Activated CD8-positive, alpha-beta memory T cell treated with anti-CD3 and anti-CD28 coated beads, Interleukin-2, amount 10 ng/mL, durations not matched to agents 7 days and 5 days (primary cell): ENCODE measurements at places on chromosomes 5 and 9. TPM values are rescaled to one million over a fixed set of nuclear protein-coding genes. Genes with fewer than 3 reads are reported as not detected.

DNA sequence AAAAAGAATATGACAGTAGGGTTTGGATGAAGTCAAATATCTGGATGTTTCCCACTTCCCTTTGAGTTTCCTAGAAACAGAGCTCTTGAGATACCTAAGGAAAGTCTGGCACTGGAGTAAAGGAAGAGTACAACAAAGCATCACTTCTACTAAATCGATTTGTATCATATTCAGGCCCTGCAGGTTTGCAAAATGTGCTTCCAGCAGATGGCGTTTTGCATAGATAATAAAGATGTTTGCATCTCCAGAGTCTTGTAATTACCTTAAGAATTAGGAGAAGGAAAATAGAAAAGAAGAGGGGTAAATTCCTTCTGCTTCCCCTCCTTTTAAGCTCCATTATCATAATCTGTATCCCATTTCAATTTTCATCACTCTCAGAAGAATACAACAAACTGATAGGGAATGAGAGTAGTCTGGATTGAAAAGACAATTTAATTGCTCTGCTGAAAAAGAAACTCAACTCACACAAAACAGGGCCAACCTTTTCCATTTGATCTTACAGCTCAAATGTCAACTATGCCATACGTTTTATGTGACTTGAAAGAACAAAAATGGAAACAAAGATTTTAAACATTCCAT lies 380.4 kb downstream of the PTPRD start:
- H3K4me3 ChIP-seq, result no peak overlapping the region
- no peaks in the 10 kb centered on the region for H3K4me1 ChIP-seq
- no peaks in the 10 kb centered on the region for H3K36me3 ChIP-seq
- no peak for DNase-seq
- H3K27ac ChIP-seq, result no peak overlapping the region

DNA sequence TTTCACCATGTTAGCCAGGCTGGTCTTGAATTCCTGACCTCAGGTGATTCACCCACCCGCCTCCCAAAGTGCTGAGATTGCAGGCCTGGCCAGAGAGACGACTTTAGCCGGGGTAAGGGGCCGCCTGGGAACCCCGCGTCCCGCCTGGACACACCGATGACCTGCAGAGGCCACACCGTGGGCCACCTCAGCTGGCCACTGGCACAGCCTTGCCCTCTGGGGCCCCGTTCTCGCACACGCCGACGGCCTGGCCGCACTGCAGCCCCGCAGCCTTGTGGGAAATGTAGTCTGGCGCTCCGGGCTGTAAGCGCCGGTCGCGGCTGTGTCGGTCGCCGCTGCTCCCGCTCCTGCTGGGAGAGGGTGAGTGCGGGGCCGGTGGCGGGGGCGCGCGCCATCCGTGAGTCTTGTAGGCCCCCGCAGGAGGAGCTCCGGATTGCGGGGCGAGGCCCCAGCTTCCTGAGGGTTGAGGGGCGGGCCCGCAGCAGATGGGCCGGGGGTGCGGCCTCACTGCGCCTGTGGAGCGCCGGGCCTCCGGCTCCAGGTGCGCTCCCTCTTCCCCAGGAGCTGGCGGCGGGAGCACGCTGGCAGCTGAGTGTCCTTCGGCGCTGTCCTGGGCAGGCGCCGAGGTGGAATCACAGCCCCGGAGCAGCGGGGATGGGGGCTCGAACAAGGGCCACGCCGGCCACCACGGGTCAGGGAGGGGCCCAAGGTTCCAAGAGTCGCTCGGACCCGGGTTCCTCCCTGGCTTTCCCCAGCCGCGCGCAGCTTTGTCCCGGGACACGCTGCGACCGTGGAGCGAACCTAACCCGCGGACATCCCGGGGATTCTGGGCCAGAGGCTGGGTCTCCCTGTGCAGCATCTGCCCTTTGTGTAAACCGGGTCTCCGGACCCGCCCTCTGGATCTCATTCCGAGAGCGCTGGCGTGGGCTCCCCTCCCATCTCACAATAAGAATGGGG lies at the start of gene ZFP2:
ZFP2 (plus strand) TSS at position 299 of the 957 bp plus-strand sequence. CDS start 35,401 bp downstream, outside the sequence.
- peaks cover 3% of the 10 kb centered on the region for H3K27me3 ChIP-seq
- H3K4me3 ChIP-seq, result no peak within 1 kb of the TSS
- peaks cover 16% of the 10 kb centered on the region for H3K36me3 ChIP-seq
- H3K4me1 ChIP-seq, result peaks cover 3% of the 10 kb centered on the region

GRCh38 chr5:72125941-72126620 lies 18.8 kb downstream of the MAP1B start:
- no peak overlapping the region for H3K4me3 ChIP-seq
- H3K4me1 ChIP-seq, result no peaks in the 10 kb centered on the region
- no peak for DNase-seq
- H3K27ac ChIP-seq, result no peak overlapping the region
- H3K36me3 ChIP-seq, result no peaks in the 10 kb centered on the region

GRCh38 chr9:106953174-106953573 lies 90.2 kb downstream of the ZNF462 start:
- H3K4me3 ChIP-seq, result no peak overlapping the region
- no peak overlapping the region for H3K27ac ChIP-seq
- H3K27me3 ChIP-seq, result no peaks in the 10 kb centered on the region
- DNase-seq, result no peak
- H3K36me3 ChIP-seq, result no peaks in the 10 kb centered on the region
- H3K4me1 ChIP-seq, result no peaks in the 10 kb centered on the region

DNA sequence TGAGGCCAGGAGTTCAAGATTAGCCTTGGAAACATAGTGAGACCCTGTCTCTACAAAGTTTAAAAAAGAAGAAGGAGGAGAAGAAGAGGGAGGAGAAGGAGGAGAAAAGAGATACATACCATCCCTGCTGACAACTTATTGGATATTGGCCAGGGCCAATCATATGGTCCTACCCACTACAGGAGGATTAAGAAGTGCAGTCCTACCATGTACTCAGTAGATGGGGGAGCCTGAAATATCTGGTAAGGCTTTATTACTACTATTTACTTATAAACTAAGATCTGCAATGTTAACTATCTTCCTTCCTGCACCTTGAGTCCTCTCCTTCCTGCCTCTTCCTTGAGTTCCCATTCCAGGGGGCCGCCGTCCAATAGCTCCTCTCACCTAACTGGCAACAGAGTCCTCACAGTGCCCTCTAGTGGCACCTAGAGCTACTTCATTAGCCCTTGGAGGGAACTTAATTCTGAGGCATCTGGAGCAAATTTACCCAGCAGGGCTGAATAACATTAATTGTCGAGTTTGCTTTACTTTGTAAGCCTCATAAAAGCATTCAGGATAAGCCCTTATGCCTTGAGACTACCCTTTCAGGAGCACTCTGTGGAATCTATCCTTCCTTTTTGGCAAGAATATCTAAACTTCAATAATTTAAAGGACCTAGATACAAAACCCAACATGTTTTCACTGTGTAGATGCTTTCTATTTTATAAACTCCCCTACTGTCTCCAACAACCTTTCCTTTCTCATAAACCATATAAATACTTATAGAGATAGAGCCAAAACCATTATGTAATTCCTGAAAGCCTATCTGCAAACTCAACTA lies 39.1 kb upstream of the RANBP6 start:
- H3K4me1 ChIP-seq, result peaks cover 9% of the 10 kb centered on the region
- no peak overlapping the region for H3K4me3 ChIP-seq

DNA sequence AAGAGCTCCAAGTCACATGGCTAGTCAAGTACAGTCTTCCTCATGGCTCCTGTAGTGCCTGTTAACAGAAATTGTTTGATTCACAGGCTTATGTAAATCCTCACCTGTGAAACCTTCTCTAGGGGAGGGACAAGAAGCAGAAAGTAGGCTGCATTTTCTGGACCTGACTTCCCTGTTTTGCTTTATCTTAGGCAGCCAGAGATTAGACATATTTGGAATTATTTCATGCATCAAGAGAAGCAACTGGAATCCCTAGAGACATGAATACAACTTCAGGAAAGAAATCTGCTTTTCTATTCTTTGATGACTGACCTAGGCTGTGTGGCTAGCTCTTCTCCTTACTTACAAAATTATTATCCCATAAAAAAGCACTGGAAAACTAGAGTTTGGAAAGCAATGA lies 52.3 kb downstream of the CAST start:
- DNase-seq, result no peak
- peaks cover 22% of the 10 kb centered on the region for H3K4me1 ChIP-seq
- H3K27me3 ChIP-seq, result no peaks in the 10 kb centered on the region
- H3K27ac ChIP-seq, result peak overlapping the region; percentile 69

GRCh38 chr9:131678499-131679111 lies 61.3 kb downstream of the RAPGEF1 start:
- peak overlapping the region; percentile 99 for H3K27ac ChIP-seq
- DNase-seq, result peak; percentile 95
- peaks cover 15% of the 10 kb centered on the region for H3K36me3 ChIP-seq
- H3K4me1 ChIP-seq, result peaks cover 77% of the 10 kb centered on the region

DNA sequence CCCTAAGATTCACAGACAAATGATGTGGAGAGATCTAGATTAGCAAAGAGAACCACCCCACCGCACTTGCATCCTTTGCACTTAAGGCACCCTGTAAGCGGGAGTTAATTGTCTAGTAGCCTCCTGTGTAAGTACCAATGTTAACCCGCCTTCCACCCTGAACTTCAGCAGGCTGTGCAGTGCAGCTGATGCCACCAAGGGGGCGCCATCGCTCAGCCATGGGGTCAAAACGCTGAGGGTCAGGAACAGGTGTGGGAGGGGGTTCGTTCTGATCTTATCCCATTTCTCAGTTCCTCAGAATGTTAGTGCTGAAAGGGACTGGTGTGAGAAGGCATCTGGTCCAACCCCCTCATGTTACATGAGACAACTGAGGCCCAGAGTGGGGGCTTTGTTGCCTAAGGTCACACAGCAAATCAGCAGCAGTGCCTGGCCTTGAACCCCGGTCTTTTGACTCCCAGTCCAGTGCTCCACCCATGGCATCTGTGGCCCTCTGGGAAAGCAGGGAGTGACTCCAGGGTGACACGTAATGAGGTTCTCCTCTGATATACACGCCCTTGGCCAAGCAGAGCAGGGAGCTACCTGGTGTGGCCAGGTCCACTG lies 57.3 kb downstream of the CYFIP2 start:
- H3K27me3 ChIP-seq, result no peaks in the 10 kb centered on the region
- peaks cover 78% of the 10 kb centered on the region for H3K36me3 ChIP-seq
- no peak overlapping the region for H3K4me3 ChIP-seq
- H3K4me1 ChIP-seq, result peaks cover 5% of the 10 kb centered on the region

GRCh38 chr5:171680485-171680884 lies 105.1 kb upstream of the SMIM23 start:
- no peak overlapping the region for H3K4me3 ChIP-seq
- no peak for DNase-seq
- peaks cover 12% of the 10 kb centered on the region for H3K27me3 ChIP-seq
- H3K36me3 ChIP-seq, result no peaks in the 10 kb centered on the region
- H3K4me1 ChIP-seq, result no peaks in the 10 kb centered on the region

GRCh38 chr9:97534961-97535594 lies 33.6 kb downstream of the TMOD1 start:
- H3K4me1 ChIP-seq, result peaks cover 2% of the 10 kb centered on the region
- DNase-seq, result no peak
- no peak overlapping the region for H3K27ac ChIP-seq
- H3K4me3 ChIP-seq, result no peak overlapping the region

GRCh38 chr5:73686912-73687311 lies 60.9 kb downstream of the ARHGEF28 start:
- no peak overlapping the region for H3K27ac ChIP-seq
- H3K4me3 ChIP-seq, result no peak overlapping the region
- no peak for DNase-seq
- no peaks in the 10 kb centered on the region for H3K4me1 ChIP-seq
- H3K27me3 ChIP-seq, result peaks cover 7% of the 10 kb centered on the region
- no peaks in the 10 kb centered on the region for H3K36me3 ChIP-seq

DNA sequence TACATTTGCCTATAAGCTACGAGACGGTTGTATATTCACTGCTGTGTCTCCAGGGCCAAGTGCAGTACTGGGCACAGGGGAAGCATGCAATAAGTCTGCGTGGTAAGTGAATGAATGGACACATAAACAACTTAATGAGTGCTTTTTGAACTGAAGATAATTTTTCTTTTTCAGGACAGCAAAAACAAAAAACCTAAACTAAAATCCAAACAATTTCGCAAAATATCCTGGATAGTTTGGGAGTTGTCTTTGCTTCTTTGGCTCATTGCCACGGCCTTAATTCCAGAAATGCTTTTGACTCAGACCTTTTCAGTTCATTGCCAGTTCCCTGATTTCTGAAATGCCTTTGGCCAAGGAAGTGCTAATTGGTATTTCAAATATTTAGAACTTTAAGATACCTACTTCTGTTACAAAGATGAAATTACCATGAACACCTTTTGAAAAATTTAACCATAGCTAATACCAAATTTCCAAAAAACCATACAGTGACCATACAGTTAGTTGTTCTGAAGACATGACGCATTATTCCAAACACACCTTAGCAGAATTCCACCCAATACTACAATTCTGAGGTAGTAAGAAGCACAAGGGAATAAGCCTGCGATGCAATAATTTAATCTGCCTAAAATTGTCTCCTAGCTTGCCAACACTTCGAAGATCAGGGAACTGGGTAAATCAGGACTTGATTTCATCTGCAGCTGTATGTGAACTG lies 42.8 kb downstream of the TEK start:
- H3K27me3 ChIP-seq, result no peaks in the 10 kb centered on the region
- H3K4me3 ChIP-seq, result no peak overlapping the region
- no peak overlapping the region for H3K27ac ChIP-seq
- H3K4me1 ChIP-seq, result no peaks in the 10 kb centered on the region
- H3K36me3 ChIP-seq, result no peaks in the 10 kb centered on the region

GRCh38 chr5:111261610-111262009 lies 37.4 kb downstream of the CAMK4 start:
- H3K27me3 ChIP-seq, result no peaks in the 10 kb centered on the region
- H3K36me3 ChIP-seq, result peaks cover 51% of the 10 kb centered on the region
- no peak overlapping the region for H3K27ac ChIP-seq
- H3K4me1 ChIP-seq, result peaks cover 24% of the 10 kb centered on the region
- DNase-seq, result no peak

- H3K27ac ChIP-seq, result no peak overlapping the region
- H3K4me1 ChIP-seq, result no peaks in the 10 kb centered on the region
- H3K4me3 ChIP-seq, result no peak overlapping the region
- no peaks in the 10 kb centered on the region for H3K36me3 ChIP-seq
Observed at GRCh38 chr5:117881426-117882230, 1106.7 kb downstream of the DTWD2 start.

GRCh38 chr5:170178814-170179213 lies 54.0 kb upstream of the C5orf58 start:
- H3K4me3 ChIP-seq, result no peak overlapping the region
- no peaks in the 10 kb centered on the region for H3K36me3 ChIP-seq
- H3K27me3 ChIP-seq, result peaks cover 19% of the 10 kb centered on the region
- DNase-seq, result no peak
- no peaks in the 10 kb centered on the region for H3K4me1 ChIP-seq

- no peaks in the 10 kb centered on the region for H3K27me3 ChIP-seq
- DNase-seq, result no peak
- H3K36me3 ChIP-seq, result peaks cover 61% of the 10 kb centered on the region
- H3K4me1 ChIP-seq, result peaks cover 14% of the 10 kb centered on the region
- H3K4me3 ChIP-seq, result no peak overlapping the region
Observed at GRCh38 chr5:76643371-76643770, 20.2 kb upstream of the F2RL2 start.

GZMA gene
- 927 TPM for total RNA-seq

FAM120AOS gene
- 41.2 TPM for total RNA-seq

CYLC2 gene
- total RNA-seq, result not detected

GPX8 gene
- not detected for total RNA-seq

LRRC19 gene
- not detected for total RNA-seq

ZNG1C gene
- total RNA-seq, result 38.5 TPM

CCNO gene
- total RNA-seq, result 0.26 TPM

LEAP2 gene
- 2.7 TPM for total RNA-seq

NR6A1 gene
- total RNA-seq, result 0.44 TPM

PTPN3 gene
- total RNA-seq, result 0.50 TPM

NUDCD2 gene
- 42.7 TPM for total RNA-seq

LRSAM1 gene
- 27.7 TPM for total RNA-seq

SLC2A6 gene
- 5.5 TPM for total RNA-seq

AQP3 gene
- 10.4 TPM for total RNA-seq

MARCOL gene
- not detected for total RNA-seq
